Caki2 (cell line): ENCODE measurements at places on chromosomes 6 and 20.

DNA sequence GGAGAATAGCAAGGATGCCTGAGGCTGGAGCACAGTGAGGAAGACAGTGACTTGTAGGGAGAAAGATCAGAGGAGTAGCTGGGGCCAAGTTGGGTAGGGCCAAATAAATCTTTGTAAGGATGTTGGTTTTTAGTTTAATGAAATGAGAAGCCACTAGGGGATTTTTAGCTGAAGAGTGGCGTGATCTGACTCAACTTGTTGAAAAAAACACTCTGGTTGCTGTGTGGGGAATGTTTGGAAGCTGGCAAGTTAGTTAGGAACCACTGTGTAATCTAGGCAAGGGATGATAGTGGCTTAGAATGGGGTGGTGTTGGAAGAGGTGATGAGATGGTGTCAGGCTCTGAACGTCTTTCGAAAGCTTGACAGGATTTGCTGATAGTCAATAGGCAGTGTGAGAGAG is 176.1 kb upstream of the HDDC2 start:
- DNase-seq = no peak

GRCh38 chr6:50353603-50354002 is 303.9 kb upstream of the DEFB112 start:
- DNase-seq = no peak

GRCh38 chr20:23233341-23233740 is 117.2 kb upstream of the NXT1 start:
- DNase-seq = no peak

GRCh38 chr6:7938562-7939183 is 28.1 kb upstream of the TXNDC5 start:
- no peak for DNase-seq

DNA sequence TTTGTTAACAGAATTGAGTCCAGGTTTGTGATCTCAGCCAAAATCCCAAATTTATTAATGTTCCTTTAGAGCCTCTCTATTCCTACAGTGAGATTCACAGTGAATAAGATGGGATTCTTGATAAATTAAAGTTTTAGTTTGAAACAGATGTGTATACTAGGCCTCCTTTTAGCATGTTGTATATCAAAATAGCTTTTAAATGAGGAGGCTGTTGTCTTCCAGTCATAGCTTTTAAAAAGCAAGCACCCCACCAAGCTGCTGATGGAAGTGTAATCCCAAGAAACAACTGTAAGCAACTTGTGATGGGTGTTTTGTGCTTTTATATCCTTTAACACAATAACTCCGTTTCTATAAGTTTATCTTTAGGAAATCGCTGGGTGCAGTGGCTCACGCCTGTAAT is 7.0 kb downstream of the GTF2H5 start:
- no peak for DNase-seq

DNA sequence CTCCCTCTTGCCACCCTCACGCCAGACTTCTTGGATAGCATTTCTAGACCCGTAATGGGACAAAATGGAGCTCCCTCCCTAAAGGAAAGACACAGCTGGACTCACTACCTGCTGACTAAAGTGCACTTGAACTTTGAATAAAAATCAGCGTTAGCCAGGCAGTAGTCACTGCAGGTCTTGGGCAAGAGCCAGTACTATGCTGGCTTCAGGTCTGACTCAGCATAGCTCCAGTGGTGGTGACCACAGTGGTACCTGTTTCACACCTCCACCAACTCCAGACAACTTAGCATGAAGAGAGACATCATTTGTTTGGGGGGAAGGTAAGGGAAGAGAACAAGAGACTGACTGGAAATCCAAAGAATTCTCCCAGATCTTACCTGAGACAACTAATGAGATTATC is 906.8 kb downstream of the GRIK2 start:
- no peak for DNase-seq
